ENCODE measurements at places on chromosomes 11 and 22.

GRCh38 chr11:3841426-3842350 is 929 bp upstream of the RHOG start:
- no peak for DNase-seq

DNA sequence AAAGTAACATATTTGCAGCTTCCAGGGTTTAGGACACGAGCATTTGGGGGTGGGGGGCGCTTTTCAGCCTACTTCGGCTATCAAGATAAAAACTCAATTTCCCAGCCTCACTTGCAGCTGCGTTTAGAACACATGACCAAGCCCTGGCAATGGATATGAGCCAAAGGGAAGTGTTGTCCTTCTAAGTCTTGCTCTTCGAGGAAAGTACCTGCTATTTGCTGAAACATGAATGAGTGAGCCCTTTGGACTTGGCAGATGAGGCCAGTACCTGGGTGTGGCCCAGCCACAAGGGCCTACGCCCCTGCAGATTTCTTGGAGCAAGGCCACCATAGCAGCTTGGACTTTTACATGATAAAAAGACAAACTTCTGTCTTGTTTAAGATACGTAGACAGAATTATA is 60.2 kb upstream of the SORL1 start:
- no peak for DNase-seq

DNA sequence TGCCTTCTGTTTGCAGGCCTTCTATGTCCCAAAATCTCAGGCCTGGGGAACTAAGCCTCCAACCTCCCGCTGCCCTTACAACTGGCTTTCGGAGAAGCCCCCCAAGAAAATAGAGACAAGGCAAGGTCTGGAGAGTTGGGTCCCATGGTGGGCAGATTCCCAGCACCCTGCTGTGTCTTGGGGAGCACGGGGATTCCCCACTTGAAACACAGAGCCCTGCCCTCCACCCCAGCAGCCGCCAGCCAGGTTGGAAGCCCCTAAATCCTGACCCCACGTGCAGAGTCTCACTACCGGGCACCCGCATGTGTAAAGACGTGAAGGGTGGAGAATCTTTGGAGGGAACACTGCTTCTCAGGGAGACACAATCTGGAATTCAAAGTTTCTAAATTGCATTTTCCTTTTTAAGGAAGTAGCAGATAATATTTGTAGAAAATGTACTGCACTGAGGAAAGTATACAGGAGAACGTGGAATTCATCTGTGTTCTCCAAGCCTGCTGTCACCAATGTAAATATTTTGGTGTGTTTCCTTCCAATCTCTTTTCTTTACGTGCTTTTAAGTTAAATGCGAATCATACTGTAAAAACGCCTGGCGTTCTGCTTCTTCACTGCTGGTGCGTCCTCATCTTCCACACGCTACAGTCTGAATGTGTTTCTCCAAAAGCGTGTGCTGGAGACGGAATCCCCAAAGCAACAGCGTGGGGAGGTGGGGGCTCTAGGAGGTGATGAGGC is 220.9 kb downstream of the BRD1 start:
- DNase-seq = no peak

- DNase-seq = no peak
These were observed 192.6 kb upstream of the CARD18 start for GRCh38 chr11:105332171-105332570.

DNA sequence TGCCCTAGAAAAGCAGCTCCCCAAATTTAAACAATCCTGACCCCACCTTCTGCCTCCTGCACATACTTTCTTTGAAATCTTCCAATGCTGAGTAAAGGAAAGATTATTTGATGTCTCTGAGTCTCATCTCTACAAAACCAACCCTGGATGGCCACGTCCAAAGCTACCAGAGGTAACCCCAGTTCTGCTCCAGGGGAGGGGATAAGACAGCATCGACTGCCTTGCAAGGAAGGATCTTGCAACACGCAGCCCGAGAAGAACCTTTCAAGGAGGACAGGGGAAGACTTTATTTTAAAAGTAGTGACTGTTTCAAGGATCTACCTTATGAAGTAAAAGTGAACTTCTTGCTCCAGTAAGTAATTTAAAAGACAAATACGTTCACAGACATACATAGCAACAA is 66.5 kb upstream of the TMEM45B start:
- DNase-seq = no peak

DNA sequence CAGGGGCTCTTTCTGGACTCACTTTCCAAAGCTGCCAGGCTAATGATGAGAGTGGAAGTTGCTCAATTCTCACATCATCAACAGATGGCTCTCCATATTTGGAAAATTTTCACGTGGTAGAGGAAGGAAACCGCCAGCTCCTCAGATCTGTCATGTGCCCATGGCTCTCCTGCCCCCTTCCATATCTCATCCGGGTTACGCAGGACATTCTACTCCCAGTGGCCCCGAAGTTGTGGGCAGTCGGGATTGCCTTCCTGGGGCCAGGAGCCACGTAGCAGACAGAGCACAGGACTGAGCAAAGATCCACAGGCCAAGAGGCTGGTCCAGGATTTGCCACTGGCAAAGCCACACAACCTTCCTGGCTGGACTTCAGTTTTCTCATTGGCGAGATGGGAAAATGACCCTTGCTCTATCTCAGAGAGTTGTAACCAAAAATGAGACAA is 38.8 kb downstream of the RPUSD4 start:
- no peak for DNase-seq

DNA sequence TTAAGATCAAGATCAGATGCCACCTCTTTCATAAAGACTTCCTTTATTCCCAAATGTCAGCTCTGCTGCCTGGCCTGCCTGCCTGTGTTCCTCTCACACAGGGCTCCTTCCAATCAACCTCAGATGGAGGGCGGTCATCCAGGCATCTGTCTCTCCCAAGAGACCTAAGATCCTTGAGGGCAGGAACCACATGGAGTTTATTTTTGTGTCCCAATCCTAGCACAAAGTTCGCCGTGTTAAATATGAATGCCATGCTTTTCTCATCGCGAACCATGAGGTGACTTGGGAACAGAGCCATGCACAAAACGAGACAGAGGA is 72.7 kb upstream of the ARFGAP3 start:
- DNase-seq = no peak

- no peak for DNase-seq
These were observed 207.1 kb upstream of the ARHGAP20 start for GRCh38 chr11:110919241-110919922.

DNA sequence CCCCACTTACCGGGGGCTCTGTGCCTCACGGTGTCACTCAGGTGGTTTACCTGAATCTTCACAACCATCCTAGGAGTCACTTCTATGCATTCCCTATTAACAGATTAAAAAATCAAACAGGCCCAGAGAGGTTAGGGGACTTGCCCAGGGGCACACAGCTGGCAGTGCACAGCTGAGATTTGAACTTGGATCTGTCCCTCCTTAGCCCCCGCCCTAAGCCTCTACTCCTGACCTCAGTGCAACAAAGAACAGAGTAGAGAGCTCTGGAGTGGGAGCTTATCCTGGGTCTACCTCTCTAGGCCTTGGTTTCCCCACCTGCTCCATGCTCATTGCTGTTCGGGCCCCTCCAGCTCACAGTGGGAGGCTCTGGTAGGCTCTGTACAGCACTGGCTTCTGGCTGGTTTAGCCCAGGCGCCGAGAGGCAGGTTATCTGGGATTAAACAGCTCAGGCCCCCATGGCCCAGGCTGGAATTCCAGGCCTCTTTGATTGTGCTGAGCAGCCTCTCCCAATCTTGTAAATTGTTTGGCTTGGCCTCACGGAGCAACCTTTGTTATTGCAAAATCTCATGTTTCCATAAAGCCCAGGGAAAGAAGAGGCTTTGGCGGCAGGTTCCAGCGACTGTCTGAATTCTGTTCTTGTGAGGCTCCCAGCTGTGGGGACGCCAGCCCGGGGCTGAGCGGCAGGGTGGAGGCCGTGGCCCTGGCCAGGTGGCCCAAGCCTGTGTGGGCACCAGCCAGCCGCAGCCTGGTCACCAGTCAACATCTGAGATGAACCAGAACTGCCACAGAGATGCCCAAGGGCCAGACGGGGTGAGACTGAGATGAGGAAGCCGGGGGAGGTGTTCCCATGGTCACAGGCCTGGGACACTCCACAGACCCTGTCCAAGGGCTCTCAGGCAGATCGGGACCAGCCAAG is 28.9 kb upstream of the SHISAL1 start:
- DNase-seq = no peak

Measured in stimulated activated CD4-positive, alpha-beta T cell treated with anti-CD3 and anti-CD28 coated beads, Interleukin-1b, Interleukin-23, amount 100 ng/mL, for 1 hour (primary cell).